Activated CD4-positive, alpha-beta T cell treated with anti-CD3 and anti-CD28 coated beads, Interleukin-2, amount 10 ng/mL, durations not matched to agents 24 days and 14 days (primary cell): ENCODE measurements at places on chromosomes 4 and X.

GRCh38 chr4:80452768-80453167 lies 117.2 kb downstream of the CFAP299 start:
- DNase-seq = peak; percentile 6

GRCh38 chrX:40552768-40553167 lies 28.0 kb upstream of the ATP6AP2 start:
- DNase-seq = no peak

GRCh38 chr4:40607221-40607620 lies 22.4 kb downstream of the RBM47 start:
- DNase-seq = no peak

DNA sequence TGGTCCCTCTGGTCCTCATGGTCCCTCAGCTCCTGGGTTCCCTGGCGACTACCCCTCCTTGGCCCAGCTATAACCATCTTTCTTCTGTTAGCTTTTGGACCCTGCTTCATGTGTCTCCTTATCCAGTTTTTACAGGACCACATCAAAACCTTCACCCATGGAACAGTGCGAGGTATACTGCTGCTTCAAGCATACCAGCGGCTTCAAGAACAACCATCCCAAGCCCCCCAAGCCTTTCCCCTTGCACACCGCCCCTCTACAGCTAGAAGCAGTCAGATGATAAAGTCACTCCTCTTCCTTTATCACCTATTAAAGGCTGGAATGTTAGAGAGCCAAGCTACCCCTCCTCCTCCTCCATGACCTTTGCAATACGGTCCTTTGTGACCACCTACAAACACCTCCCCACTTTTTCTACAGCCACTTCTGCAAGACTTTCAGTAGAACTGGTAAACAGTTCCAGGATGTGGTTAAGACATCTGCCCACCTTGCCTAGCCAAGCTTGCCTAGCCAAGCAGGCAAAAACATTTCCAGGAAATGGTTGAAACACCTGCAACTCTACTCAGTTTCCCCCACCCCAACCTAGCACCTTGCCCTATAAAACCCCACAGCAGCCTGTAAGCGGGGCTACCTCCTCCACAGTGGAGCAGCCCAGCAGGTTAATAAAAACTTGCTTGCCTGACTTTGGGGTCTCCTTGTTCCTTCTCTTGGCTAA lies 125.7 kb downstream of the ZC4H2 start:
- peak; percentile 69 for DNase-seq

- DNase-seq = no peak
These were observed 2.7 kb downstream of the SCML2 start for GRCh38 chrX:18351784-18352183.

DNA sequence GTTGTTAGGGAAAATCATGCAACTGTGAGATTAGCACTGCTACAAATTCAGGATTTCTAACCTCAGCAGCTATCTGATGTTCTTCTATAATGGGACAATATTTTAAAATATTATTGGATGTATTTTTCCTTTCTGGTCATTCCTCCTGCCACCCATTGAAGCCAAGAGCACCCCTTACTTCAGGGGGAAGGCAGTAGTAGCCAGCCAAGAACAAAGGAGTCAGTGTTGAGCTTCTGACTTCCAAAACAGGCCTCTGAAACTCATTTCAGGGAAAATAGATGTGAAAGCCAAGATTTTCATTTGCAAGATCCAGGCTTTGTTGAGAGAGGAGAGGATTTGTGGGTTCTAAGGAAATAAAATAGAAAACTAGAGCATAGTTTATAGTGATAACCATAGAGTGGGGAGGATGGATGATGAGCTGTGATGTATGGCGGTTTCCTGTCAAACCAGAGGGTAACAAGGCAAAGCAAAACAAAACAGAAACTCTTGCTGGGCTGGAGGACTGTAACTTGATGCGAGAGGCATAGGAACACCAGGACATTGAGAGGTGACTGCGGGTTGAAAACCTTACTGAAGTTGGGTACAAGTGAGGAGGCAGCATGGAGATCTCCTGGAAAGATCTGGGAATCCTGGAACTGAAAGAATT lies 173.7 kb upstream of the LEF1 start:
- peak; percentile 86 for DNase-seq

- DNase-seq = no peak
These were observed 48.6 kb downstream of the HAUS3 start for GRCh38 chr4:2193326-2193725.
